Stimulated activated CD4-positive, alpha-beta T cell treated with anti-CD3 and anti-CD28 coated beads, Interleukin-1b, Interleukin-23, amount 100 ng/mL, for 1 hour (primary cell): ENCODE measurements at places on chromosomes 3 and 15.

DNA sequence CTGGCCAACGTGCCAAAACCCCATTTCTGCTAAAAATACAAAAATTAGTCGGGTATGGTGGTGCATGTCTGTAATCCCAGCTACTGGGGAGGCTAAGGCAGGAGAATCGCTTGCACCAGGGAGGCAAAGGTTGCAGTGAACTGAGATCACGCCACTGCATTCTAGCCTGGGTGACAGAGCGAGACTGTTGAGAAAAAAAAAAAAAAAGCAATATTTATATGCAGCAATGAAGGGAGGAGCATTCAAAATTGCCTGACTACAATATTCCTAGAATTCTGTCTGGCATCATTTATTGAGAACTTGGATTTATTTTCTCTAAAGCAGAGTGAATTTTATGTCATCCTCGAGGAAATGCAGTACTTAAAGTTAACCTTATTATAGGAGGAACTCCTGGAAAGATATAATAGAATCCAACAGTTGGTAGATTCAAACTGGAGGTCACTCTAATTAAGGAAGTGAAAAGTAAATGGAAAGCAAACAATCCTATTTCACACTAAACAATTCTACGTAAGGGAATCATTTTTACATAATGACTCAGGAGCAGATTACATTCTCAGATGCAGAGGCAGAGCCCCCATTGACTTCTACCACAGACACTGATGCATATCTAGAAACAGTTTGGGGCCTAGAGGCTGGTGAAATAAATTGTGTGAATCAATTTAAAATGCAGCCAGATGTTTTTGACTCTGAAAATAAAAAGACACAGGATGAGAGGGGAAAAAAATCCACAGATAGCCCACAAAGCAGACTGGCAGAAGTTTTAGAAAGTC is 82.1 kb upstream of the FHIT start:
- no peak for DNase-seq

GRCh38 chr3:182565916-182566796 is 227.1 kb upstream of the ATP11B start:
- DNase-seq, result no peak

- DNase-seq, result no peak
Observed at GRCh38 chr3:175713268-175713667, 854.1 kb downstream of the NAALADL2 start.

DNA sequence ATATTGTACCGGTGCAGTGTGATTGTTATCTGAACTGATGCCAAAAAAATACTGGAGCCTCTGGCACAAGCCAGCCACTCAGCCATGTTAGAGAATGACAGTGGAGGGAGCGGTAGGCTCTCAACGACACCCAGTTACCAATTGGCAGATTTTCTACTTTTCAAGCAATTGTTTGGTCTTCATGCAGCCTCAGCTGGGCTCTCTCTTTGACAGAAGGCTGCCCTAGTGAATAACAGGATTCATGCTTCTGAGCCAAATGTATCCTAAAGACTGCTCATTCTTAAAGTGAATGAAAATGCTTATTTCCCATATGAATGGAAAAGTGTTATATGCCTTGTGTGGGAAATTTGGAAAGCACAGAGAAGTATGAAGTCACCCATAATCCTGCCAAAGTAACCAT is 261.2 kb upstream of the TRIM42 start:
- no peak for DNase-seq

GRCh38 chr3:43994657-43995546 is 246.8 kb upstream of the TOPAZ1 start:
- DNase-seq, result no peak

DNA sequence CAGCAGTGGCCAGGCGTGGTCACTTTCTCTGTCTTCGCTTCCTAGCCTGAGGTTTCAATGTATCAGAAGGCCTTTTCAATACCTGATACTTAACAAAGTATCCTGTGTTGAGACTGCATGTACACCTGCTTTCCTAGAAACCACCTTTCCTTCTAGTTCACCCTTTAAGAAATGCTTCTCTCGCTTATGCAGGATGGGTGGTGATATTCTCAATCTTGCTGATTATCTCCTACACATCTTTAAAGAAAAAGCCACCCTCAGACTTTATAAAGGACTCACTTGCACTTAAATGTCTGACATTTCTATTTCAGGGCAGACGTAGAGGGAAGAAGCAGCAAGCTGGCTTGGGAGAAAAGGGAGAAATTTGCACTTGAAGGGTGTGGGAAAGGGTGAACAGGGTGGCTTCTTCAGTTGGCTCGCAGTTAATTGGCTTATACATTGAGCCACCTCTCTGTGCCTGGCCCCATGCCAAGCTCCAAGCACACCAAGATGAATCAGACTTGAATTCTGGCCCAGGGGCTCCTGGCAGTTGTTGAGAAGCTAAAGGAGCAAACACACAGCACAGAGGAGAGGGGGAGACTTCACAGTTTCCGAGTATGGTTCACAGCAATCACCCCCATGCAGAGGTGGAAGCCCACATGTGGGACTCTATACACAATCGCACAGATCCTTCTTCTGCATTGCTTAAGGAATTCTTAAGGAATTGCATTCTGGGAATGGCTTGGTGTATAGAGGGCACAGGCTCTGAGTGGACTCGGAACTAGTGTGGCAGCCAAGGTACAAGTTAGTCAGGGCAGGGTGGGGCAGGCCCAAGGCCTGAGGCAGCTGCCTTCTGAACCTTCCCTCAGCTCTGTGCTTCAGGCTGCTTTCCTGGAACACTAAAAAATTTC is 1.3 kb downstream of the ARL6IP5 start:
- peak; percentile 54 for DNase-seq
